Hematopoietic multipotent progenitor cell treated with erythropoietin and hydrocortisone succinate and interleukin-3 and kit ligand, for 4 days (in vitro differentiated cells): ENCODE measurements at places on chromosomes 16 and 17.

- DNase-seq: peak; percentile 38
These were observed 8.3 kb downstream of the ZNF629 start for GRCh38 chr16:30778549-30779244.

- no peak for DNase-seq
These were observed 57.1 kb downstream of the SPECC1 start for GRCh38 chr17:20066253-20066652.

DNA sequence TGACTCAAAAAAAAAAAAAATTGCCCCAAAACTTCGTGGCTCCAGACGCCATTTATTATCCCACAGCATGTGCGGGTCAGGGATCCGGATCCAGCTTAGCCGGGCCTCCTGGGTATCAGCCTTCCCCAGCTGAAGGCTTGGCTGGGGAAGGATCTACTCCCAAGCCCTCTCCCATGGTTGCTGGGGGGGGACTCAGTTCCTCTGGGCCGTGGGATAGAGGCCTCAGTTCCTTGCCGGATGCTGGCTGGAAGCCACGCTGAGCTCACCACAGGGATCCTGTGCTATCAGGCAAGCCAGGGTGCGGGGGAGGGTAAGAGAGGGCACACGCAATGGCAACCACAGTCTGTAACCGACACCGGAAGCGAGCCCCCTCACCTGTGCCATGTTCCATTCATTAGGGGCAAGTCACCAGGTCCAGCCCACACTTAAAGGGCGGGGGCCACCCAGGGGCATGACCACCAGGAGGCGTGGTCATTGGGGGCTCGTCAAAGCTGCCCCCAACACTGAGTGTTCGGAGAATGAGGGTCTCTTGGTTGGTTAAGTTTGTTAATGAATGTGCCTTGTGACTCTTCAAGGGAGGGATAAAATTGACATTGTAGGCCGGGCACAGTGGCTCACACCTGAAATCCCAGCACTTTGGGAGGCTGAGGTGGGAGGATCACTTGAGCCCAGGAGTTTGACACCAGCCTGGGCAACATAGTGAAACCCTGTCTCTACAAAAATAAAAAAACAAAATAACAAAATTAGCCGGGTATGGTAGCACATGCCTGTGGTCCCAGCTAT lies 210.0 kb upstream of the GSE1 start:
- peak; percentile 94 for DNase-seq

GRCh38 chr16:4612474-4612931 lies 2.2 kb downstream of the UBALD1 start:
- DNase-seq: peak; percentile 45

GRCh38 chr16:11797957-11798299 lies 870 bp upstream of the ZC3H7A start:
- peak; percentile 28 for DNase-seq

- no peak for DNase-seq
These were observed 13.9 kb downstream of the ERN2 start for GRCh38 chr16:23699100-23699499.
